ENCODE measurements at places on chromosomes 4 and X.

GRCh38 chrX:12149670-12150407 is 11.6 kb downstream of the FRMPD4 start:
- no peak for DNase-seq

DNA sequence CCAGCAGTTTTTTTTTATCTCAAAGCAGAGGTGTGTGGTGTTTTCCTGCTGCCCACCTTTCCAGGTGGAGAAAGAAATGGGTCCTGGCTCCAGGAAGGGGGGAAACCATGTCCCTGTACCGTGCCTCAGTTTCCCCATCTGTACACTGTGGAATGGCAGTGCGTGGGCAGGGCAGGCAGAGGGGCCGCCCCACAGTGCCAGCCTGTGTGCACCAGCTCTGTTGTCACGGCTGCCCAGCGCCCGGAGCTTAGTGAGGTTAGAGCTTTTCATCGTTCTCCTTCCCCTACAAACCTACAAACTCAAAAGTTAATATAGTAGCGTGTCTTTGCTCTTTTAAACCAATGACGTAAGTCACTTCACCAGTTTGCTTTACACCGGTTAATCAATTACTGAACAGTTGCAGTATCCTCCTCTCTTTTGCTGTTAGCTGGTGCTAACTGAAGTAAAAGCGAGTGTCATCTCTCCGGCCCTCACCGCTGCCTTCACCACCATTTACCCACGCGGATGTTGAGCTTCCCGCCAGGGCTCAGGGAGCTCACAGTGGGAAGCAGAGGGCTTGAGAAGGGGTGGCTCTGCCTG is 114.8 kb upstream of the ADRA2C start:
- no peak for DNase-seq

DNA sequence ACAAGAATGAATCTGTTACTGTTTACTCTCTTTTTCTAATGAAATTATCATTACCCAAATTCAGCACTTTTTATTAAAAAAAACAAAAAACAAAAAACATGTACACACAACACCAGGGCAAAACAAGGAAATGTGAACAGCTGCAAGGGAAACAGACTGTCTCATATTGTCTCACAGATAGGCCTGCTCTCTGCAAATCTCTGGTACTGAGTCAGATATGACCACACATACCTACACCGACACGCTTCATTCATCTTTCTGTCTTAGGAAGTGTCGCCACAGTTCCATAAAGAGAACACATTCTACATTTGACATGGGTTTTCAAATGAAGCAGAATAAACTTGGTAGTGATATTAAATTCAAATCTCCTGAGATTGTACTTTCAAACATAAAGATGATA is 92.2 kb upstream of the GPR34 start:
- no peak for DNase-seq

GRCh38 chr4:87916626-87917025 is 58.9 kb upstream of the SPP1 start:
- no peak for DNase-seq

DNA sequence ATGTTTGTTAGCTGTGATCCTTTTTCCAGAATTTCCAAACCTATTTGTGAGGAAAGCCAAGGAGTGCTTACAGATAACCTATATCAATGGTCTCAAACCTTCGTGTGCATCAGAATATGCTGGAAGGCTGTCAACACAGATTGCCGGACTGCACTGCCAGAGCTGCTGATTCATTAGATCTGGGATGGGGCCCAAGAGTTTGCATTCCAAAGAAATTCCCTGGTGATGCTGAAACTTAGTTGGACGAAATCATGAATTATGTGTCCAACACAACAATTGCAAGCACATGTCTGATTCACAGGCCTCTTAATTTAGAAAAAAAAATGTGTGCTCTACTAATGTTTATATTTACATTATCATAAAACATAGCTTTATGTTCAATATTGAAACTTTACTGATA is 544.0 kb upstream of the AMOT start:
- DNase-seq = no peak

GRCh38 chrX:25019707-25020390 is 4.1 kb upstream of the ARX start:
- DNase-seq = no peak

DNA sequence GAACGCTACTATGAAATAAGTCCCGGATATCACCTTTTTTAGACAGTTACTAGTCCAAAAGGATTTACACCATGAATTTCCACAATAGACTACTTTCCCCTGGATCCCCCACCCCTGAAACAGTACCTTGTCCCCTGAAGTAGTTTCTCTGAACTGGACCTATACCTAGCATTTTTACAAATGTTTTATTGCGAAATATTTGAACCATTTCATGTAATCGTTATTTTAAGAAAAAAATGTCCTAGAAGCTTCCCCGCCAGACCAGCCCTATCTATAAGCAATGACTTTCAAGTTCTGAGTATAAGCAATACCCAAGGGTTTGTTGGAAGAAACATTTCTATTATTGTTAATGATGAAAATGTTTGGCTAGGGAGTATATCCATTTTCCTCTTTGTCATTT is 517.8 kb upstream of the IGFBP7 start:
- DNase-seq = no peak

- no peak for DNase-seq
Measured at GRCh38 chr4:69523385-69524132, 27.9 kb upstream of the UGT2B4 start.

DNA sequence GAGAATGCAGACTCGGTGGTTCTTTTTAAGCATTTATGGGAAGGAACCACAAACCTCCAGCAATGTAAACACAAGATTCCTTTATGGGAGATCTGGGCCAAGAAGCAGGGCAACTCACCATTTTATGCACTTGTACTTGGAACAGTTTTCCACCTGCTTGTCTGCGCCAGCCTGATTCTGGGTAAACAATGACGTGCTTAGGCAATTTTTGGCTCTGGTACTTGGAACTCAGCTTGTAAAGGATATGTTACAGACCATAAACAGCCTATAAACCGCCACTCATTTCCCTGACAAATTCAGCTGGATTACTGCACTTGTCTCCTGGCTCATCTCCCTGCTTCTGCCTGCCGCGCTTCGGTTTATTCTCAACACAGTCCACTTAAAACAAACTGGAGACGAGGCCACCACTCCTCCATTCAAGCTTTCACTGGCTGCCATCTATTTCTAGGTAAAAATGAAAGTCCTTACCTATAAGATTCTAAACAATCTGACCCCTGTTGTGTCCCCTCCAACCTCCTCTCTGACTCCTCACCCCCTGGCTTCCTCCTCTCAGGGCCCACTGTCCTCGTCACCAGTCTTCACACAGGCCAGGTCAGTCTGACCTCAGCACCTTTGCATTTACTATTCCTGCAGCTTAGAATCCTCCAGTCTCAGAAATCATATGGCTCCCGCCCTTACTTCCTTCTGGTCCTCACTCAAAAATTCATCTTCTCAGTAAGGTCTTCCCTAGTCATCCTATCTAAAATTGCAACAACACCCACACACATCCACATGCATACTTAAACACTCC is 205.9 kb upstream of the GALNT7 start:
- no peak for DNase-seq

GRCh38 chrX:147737690-147738089 is 174.0 kb upstream of the FMR1 start:
- no peak for DNase-seq

DNA sequence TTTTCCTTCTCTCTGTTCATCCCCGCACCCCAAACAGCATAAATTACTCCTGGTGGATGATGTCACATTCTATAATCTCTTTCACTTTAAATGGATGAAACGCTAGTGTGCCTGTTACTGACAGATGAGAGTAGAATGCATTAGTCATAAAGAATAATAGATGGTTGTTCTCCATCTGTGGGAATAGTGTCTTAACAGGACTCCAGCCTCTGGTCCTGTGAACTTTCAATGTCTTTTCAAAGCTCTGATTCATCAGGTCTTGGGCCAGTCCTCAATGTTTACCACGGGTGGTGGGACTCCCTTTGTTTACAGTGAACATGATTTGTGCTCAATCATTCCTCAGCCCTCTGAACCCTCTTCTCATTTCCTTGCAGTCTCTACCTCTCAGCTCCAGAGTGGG is 182.6 kb downstream of the GABRB1 start:
- no peak for DNase-seq

DNA sequence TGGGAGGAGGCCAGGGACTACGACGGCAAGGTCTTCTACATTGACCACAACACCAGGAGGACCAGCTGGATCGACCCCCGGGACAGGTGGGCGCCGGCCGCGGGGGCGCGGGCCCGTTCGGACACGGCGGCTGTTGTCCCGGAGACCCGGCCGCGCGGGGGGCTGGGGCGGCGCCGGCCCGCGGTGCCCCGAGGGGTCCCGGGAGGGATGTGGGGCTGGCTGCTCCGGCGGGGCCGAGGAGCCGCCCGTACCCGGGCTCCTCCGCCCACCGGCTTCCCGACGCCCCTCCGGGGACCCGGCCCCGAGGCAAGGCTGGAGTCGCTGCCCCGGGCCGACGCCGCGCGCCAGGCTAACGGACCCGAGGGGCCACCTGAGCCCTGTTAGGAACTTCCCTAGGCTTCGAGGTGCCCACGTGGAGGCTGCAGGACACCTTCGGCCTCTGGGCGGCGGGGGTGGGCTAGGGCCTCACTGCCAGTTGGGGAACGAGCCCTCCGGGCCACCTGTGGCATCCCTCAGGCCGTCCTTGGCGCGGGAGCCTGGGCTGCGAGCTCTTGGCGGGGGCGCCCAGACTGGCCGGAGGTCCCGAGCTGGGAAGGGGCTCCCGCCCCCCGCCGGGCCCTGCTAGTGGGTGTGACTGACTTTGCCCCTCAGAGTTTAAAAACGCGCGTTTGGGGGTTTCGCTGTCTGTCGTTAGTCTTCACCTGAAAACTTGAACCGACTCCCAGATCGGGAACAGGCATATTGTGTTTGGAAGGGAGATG is 660 bp downstream of the WWC2 start:
- DNase-seq = no peak

GRCh38 chrX:24594501-24594900 is 52.6 kb downstream of the PCYT1B start:
- no peak for DNase-seq

DNA sequence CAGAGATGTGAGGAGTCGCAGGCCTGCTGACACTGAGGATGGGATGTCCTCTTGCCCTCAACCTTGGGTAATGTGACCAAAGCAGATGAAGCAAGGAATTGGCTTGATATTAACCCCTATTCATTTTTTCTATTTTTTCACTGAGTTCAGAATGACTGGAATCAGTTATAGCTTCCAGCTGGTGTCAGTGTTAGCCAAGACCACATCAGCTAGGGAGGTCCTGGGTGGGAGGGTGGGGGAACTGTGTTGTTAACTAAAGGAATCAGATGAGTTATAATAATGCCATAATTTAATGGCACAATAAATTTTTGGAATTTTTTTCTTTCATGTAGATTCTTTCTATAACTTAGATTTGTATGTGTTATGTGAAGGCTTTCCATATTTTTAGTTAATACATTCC is 91.9 kb downstream of the EGF start:
- no peak for DNase-seq

DNA sequence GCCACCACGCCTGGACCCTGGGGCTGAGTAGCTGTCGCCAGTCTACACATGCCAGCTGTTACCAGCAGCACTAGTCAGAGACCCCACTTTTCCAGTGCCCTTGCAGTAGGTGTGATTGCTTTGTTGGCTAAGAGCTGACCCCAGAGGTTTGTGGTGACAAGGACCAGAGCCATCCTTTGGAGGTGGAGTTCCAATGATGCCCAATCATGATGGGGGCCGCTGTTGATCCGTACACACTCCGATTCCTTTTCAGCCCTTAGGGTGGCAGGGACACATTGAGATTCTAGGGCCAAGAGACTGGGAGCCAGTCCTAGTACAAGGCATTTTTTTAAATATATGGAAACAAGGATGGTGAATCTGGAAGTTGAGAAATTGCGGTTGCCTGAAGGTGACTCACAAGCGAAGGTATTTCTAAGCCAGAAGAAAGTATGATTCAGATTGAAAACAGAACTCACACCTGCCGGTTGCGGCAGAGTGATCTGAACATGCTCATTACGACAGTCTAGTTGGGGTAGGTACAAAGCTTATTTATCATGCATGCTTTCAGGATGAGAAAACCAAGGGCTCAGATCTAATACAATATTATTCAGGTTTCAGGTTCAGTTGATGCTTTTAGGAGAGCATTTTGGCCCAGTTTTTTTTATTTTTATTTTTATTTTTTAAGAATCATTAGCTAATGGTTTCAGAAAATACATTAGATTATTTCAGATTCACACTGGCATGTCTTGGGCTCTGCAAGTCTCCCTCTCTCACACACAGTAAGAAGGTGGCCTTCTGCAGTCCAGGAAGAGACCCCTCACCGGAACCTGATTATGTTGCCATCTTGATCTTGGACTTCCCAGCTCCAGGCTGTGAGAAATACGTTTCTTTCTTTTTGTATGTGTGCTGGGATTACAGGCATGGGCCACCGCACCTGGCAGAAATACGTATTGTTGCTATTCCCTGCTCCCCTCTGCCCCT is 43.4 kb downstream of the SHROOM2 start:
- no peak for DNase-seq

- no peak for DNase-seq
Measured at GRCh38 chrX:77014377-77015372, 432.5 kb upstream of the FGF16 start.

DNA sequence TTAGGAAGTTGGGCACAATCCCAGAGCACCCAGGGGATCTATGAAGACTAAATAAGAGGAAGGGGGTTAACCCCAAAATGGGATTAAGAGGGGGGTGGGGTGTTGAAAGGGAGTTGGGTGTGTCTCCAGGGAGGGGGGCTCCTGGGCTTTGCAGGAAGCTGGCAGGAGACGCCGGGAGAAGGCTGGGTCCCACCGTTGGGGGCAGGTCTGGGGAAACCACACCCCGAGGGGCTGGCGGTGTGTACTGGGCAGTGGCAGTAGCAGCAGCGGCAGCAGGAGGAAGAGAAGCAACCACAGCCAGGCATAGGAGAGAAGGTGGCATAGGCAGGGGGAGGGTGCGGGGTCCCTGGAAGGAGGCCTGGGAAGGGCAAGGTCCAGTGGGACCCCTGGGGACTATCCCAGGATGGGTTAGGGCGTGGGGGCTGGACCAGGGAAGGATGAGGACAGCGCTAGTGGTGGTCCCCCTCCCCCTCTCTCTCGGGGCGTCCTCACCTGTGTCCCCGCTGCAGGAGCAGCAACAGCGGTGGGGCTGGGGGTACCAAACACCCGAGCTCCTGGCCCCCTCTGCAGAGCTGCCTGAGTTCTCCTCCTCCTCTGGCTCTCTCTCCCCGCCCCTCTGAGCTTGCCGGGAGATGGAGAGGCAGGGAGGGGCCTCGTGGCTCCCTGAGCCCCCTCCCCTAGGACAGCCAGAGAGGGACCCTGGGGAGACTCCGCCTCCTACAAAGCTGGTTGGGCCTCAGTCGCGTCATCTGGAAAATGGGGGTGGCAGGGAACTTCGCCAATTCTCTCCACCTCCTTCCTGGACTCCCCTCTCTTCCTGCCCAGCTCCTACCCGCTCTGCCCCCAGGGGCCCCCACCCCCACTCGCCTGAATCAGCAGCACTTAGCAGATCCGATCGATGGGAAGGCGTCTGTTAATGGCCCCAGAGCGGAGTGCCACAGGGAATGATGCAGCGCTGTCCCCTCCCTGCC is at the start of gene KCND1:
TSS of gene KCND1 (minus strand) at position 596 of the 971 bp plus-strand sequence. CDS start 1,573 bp downstream, outside the sequence.
- DNase-seq = no peak

GRCh38 chr4:79250887-79251286 is 75.0 kb downstream of the NAA11 start:
- no peak for DNase-seq

Data from stimulated activated CD4-positive, alpha-beta T cell treated with anti-CD3 and anti-CD28 coated beads, Interleukin-1b, Interleukin-23, amount 100 ng/mL, for 1 hour (primary cell).